ENCODE measurements at places on chromosomes 3 and 15. TPM values are rescaled to one million over a fixed set of nuclear protein-coding genes. Genes with fewer than 3 reads are reported as not detected.

SEMA6D gene
- total RNA-seq, result 4.9 TPM

CHRD gene
- 1.5 TPM for total RNA-seq

CELF6 gene
- total RNA-seq, result 1.3 TPM

SNURF gene
- 19.5 TPM for total RNA-seq

PLA2G4D gene
- total RNA-seq, result not detected

IQCF6 gene
- total RNA-seq, result not detected

BTD gene
- 25.0 TPM for total RNA-seq

- no peak for DNase-seq
Observed at GRCh38 chr3:32146746-32147211, 40.4 kb downstream of the GPD1L start.

DNA sequence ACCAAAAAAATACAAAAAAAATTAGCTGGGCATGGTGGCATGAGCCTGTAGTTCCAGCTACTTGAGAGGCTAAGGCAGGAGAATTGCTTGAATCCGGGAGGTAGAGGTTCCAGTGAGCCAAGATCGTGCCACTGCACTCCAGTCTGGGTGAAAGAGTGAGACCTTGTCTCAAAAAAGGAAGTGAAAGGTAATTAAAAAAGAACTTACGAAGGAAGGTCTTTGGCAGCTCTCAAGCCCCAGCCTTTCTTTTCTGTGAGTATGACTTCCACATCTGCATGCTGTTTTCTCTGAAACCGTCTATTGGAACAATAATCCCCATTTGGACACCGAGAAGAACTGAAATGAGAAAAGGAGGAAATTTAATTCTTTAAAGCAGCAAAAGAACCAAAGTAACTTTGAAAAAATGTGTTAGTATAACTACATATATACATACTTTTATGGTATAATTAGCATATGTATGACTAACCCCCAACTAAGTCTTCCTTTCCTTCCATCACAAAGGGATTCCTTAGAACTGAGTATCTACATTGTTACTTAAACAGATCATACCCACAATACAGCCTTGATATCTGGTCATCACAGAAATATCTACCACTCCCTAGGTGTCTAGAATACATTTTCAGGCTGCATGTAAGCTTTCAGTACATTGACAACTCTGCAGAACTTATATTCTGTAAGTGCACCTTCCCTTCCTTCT is 50.1 kb downstream of the SETD2 start:
- DNase-seq, result no peak

DNA sequence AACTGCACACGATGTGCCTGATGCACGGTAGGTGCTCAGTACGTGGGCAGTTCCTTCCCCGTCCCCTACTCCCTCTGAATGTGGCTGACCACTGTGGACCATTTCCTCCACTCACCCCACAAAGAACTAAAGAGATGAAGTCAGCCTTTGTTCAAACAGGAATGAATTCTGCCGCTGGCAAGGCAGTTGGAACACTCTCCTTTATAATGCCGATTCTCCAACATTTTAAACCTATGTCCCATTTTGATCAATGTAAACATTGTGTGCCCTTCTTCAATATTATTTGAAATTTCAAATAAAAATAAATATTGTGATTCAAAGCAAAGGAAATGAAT is 57.5 kb upstream of the MEF2A start:
- DNase-seq, result no peak

DNA sequence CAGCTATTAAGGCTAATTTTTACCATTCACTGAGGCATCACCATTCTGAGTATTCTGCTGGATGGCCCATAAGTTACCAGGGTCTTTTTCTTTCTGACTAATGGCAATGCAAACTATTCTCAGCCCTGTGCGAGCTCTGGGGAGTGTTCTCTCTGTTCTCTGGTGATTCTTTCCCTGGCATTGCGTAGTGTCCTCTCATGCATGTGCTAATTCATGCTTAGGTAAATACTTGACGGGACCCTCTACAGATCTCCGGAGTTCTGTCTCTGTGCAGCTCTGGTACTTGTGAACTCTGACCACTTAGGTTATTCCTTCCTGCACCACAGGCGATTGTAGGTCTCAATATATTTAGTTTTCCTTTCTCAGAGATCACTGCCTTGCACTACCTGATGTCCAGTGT is 34.8 kb downstream of the UBE2E1 start:
- DNase-seq, result no peak

DNA sequence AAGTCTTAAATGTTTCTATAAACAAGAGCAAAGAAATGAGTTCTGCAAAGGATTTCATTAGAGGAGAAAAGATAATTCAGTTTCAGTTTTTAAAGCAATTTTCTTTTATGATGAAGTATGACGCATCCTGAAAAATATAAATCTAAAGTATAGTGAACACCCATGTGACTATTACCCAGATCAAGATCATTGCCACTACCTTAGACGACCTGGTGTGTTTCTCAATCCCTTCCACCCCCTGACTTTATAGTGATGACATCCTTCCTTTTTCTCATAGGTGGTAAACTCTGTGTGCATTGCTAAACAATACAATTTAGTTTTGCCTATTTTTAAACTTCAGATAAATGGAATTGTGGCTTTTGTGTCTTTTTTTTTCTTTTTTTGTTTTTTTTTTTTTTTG is 8.4 kb downstream of the STT3B start:
- DNase-seq, result no peak

DNA sequence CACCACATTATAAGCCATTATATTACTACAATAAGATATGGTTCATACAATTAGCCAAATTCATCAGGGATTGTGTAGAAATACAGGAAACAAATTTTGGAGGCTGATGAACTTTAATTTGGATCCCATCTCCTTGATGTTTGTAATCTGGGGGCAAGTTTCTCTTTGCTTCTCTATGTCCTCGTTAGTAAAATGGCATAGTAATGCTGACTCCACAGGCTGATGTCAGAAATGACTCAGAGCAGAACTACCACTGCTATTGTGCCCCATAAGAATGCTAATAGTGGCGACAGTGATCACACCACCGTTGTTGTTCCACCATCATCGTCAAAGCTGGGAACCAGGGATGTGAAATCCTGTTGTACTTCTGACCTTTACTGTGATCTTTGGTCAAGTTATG is 722.3 kb upstream of the LMCD1 start:
- DNase-seq, result no peak

GRCh38 chr3:197811343-197811742 is 20.3 kb downstream of the LRCH3 start:
- no peak for DNase-seq

DNA sequence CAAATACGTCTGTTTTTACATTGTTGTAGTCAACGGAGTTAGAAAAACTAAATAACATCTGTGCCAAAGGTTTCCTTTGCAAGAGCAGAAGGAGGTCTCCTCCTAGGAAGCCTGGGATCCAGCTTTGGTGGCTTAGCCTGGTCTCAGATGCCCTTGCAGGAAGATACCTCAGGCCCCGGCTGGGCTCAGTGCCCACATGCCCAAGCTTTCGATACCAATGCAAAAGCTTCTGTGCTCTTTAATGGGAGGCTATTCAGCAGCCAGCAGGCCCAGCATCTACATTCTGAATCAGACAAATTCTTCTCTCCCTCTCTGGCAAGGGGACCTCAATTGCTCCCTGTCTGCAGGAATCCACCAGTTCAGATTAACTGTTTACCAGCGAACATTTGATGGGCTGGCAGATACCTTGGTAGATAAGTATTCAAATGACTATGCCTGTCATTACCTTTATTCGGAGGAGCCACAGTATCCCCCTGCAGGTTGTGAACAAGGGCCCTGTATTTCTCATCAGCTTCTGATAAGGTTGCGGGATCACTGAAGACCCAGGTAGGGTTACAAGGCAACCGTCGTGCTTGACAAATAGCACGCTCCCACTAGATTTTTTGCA is 180.1 kb upstream of the KBTBD8 start:
- DNase-seq, result no peak

- no peak for DNase-seq
Observed at GRCh38 chr3:113213896-113214587, 2.7 kb downstream of the BOC start.

GRCh38 chr3:138547342-138547975 is 46.6 kb downstream of the CEP70 start:
- no peak for DNase-seq

DNA sequence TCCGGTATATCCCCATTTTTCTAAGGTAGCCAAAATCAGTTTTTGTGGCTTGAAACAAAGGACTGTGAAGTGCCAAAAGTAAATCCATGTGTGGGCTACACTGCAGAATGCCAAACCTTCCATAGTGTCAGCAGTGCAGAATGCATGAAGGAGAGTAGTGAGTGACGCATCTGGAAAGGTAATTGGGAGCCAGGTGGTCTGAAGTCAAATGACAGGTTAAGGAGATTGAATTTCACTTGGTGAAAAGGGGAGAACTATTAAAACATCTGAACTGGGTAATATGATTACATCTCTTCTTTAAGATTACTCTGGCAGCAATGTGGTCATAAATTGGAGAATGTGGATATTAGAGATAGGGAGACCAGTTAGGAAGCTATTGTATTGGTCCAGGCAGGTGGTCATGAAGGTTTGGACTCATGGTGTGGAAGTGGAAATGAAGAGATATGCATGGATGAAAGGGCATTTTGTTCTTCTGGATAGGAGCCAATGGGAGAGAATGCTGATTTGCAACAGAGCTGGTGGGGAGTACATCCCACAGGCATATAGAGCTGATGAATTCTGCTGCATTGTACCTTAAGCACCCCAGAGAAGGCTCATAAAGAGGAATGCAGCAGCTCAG is 118.2 kb downstream of the ECT2 start:
- DNase-seq, result no peak

DNA sequence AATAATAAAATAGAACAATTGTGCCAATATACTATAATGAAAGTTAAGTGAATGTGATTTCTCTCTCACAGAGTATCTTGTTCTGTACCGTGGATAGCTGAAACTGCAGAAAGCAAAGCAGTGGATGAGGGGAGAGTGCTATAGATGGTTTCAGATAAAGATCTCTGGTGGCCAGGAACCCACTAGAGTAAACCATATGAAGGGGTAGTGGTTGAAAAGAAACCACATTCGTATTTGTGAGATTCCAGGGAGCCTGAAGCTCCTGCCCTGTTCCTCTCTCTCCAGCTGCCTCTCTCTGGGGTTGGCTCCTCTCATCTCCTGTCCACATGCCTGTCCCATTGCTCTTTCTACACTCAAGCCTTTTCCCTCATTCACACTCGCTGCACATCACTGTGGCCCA is 8.9 kb downstream of the ABHD17C start:
- DNase-seq, result no peak

GRCh38 chr3:155737844-155738460 is 6.9 kb downstream of the PLCH1 start:
- no peak for DNase-seq

- DNase-seq, result no peak
Observed at GRCh38 chr15:101657968-101658784, 6.0 kb upstream of the TM2D3 start.

DNA sequence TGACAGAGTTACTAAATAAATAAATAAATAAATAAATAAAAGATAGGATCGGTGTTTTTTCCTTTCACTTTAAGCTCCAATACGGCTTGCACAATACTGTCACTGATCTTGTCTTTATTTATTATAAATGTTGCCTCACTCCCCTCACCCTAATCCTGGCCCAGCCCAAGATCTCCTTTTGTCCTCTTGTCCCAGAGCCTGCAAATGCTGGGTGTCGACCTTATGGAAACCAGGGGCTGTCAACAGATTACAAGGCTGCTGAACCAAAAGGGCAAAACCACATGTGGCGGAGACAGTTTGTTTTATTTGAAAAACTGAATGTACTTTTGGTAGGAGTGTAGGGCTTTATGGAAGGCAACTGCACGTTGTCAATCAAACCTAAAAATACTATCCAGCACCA is 75.9 kb downstream of the RFTN1 start:
- no peak for DNase-seq

GRCh38 chr15:99090011-99090699 is 14.7 kb upstream of the SYNM start:
- peak; percentile 20 for DNase-seq

GRCh38 chr15:101172501-101173071 is 79.3 kb downstream of the CHSY1 start:
- no peak for DNase-seq

GRCh38 chr15:71118881-71119632 is 3.8 kb downstream of the THSD4 start:
- DNase-seq, result no peak

Data from chondrocyte (in vitro differentiated cells).